ENCODE measurements at places on chromosomes 1 and 21. TPM values are rescaled to one million over a fixed set of nuclear protein-coding genes. Genes with fewer than 3 reads are reported as not detected.

DNA sequence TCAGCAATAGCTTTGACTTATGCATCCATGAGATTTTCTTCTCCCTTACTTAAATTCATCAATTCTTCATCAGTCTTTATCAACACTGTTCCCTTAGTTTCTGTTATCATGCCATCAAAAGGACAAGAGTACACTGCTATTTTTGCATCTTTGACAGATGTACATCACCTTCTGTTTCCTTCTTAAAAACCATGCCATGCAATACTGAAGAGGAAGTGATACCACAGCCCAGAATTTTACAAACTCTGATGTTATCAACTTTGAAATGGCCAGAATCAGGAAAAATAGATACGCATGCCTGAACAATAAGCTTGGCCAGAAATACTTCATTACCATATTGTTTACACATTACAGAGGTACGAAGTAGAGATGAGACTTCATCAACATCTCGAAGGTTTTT, 21.1 kb downstream of the FMO5 start:
- H3K4me1 ChIP-seq, result no peaks in the 10 kb centered on the region
- H3K27ac ChIP-seq, result no peak overlapping the region
- no peaks in the 10 kb centered on the region for H3K27me3 ChIP-seq
- DNase-seq, result no peak
- no peaks in the 10 kb centered on the region for H3K36me3 ChIP-seq
- no peak overlapping the region for H3K4me3 ChIP-seq

- peak; percentile 81 for DNase-seq
Measured at GRCh38 chr1:53754484-53755312, 15.7 kb upstream of the GLIS1 start.

GRCh38 chr1:195637539-195637938, 970.7 kb downstream of the KCNT2 start:
- H3K4me1 ChIP-seq, result no peaks in the 10 kb centered on the region
- H3K36me3 ChIP-seq, result no peaks in the 10 kb centered on the region
- H3K4me3 ChIP-seq, result no peak overlapping the region
- H3K27ac ChIP-seq, result no peak overlapping the region
- no peaks in the 10 kb centered on the region for H3K27me3 ChIP-seq

The OSBPL9 gene
- total RNA-seq, result 76.9 TPM

The S100A7A gene
- not detected for total RNA-seq

The HP1BP3 gene
- total RNA-seq, result 223 TPM
